Upper lobe of left lung (tissue), 6 donors: ENCODE measurements at places on chromosomes 11 and 22.

GRCh38 chr22:27581688-27582087 lies 219.9 kb downstream of the MN1 start:
- no peak for DNase-seq

GRCh38 chr11:131491503-131491902 lies 121.1 kb downstream of the NTM start:
- DNase-seq = no peak

GRCh38 chr22:32951807-32952153 lies 106.4 kb downstream of the SYN3 start:
- no peak for DNase-seq

DNA sequence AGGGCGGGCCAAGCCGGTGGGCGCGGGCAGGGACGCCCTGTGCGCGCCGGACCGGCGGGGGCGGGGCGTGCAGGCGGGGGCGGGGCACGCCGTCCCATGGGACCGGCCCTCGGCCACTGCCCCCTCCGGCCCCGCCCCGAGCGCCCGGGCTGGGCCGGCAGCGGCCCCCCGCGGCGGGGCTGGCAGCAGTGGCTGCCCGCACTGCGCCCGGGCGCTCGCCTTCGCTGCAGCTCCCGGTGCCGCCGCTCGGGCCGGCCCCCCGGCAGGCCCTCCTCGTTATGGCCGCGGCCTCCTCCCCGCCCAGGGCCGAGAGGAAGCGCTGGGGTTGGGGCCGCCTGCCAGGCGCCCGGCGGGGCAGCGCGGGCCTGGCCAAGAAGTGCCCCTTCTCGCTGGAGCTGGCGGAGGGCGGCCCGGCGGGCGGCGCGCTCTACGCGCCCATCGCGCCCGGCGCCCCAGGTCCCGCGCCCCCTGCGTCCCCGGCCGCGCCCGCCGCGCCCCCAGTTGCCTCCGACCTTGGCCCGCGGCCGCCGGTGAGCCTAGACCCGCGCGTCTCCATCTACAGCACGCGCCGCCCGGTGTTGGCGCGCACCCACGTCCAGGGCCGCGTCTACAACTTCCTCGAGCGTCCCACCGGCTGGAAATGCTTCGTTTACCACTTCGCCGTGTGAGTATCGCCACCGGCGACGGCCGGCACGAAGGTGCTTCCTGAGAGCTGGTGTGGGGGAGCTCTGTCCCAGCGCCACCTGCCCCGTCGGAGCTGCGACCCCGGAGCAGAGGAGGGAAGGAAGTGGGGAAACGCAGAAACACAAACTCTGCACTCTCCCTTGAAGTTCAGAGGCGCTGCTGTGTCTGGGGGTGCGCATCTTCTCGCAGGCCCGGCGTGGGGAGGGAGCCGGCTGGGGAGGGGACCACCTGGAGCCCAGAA lies at the start of gene KCNQ1:
Gene KCNQ1, plus strand, starts transcription at position 188 of the 925 bp plus-strand sequence. Its CDS starts 91 bp downstream, at position 279.
- peak; percentile 96 for DNase-seq

DNA sequence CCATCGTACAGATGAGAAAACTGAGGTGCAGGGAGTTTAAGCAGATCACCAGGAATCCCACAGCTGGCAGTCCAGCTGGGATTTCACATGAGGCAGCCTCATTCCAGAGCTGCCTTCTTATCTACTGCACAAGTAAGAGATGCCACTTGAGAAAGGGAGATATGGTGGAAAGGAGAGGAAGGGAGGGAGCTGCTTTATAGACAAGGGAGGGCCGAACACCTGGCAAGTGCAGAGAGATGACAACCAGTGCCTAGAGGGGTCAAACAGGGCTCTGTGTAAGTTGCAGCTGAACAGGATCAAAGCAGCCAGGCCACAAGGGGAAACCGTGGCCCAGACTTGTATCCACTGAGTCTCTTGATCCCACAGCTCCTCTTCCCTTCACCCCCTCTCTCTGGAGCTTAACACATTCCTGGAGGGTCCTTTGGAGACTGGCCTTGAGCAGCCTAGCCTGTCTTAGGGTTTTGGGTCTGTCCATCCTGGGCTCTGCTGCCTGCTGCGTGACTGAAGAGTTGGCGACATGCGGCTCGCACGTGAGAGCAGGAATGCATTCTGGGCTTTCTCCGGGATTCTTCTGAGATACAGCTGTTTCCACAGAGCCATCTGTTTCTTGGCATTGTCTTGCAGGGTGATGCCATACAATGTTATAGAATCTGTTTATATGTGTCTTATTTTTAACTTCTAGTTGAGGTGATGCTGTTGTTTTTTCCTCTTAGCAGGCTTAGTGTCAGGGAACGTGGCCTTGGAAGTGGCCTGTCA lies 268.5 kb upstream of the SYN3 start:
- no peak for DNase-seq

GRCh38 chr11:87263264-87263838 lies 225.6 kb downstream of the TMEM135 start:
- no peak for DNase-seq

DNA sequence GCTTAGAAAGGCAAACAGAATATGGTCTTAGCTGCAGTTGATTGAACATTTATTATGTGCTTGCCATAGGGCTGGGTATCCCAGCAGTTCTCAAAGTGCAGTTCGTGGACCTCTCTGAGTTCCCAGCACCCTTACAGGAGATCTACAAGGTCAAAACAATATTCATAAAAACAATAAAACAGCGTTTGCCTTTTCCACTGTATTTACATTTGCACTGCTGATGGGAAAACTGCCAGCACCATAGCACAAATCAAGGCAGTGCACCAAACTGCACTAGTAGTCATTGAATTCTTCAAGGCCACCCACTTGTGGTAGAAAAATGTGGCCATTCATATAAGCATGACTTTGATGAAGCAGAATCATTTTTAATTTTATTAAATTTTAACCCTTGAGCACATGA lies 128.1 kb downstream of the CCDC34 start:
- no peak for DNase-seq

DNA sequence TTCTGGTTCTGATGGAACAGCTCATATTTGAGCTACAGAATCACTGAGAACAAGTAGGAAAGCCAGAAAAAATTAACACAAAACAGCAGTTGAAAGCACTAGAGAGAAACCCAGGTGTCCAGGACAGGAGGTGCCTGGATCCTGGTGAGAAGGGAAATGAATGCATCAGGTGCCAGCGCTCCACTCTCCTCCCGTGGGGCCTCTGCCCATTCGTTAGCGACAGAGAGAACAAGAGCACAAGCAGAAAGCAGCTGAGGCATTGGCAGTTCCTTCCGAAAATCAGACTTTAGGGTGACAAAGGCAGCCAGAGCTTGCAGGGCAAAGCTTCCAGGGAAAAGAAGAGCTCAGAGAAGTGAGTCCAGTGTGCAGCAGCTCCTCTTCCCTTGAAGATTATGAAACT lies 20.0 kb upstream of the KRTAP5-7 start:
- no peak for DNase-seq

DNA sequence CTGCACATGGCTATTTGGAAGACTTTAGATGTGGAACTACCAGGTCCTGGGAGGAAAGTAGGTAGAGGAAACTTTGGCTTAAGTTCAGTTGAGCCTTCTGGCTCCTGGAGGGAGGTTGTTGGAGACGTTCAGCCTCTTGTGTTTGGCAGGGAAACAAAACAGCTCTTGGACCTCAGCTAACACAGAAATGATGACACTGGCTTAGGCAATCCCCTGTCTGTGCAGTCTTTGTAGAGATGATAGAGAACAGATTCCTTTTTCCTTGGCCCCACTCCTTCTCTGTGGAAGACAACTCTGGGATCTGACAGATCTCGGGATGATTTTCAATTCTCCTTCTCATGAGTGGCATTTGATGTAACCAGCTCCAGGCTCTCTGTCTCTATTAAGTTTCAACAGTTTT lies 428.5 kb downstream of the TMEM135 start:
- DNase-seq = no peak

DNA sequence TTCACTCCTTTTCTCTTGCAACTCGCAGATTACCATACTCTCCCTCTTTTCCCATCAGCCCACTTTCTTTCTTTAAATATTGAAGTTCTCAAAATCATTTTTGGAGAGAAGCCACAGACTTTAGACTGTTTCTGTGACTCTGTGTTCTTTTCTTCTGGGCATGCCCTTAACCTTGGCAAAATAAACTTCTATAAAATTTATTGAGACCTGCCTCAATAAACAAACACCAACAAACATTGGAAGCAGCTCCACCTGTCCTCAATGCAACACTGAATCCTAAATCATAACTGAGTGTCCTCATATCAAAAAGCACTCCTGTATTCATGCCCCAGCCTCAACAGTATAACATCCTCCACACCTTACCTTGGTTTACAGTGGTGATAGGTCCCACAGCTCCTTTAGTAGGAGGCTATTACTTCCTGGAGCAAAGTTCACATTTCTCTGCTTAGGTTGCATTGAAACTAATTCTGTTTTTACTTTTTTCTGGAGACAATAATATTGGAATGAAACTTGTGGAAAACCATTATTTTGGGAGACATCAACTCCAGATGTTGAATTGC lies 320.0 kb upstream of the LRRC4C start:
- DNase-seq = no peak

DNA sequence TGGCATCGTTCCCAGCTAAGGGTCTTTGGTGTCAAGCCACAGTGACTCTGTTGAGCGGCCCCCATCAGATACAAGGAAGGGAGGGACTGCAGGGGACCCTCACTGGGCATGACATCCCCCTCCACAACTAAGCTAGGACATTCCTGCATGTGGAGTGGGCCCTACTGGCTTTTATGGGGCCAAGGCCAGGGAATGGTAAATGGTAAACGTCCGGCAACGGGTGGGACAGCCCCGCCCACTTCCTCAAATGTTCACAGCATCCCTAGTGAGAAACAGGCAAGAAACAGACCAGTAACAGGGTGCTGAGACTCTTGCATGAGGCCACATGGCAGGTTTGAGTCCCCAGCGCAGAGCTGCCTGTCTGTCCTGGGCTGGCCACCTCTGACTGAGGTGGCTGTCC lies 4.4 kb downstream of the TMPRSS6 start:
- no peak for DNase-seq

DNA sequence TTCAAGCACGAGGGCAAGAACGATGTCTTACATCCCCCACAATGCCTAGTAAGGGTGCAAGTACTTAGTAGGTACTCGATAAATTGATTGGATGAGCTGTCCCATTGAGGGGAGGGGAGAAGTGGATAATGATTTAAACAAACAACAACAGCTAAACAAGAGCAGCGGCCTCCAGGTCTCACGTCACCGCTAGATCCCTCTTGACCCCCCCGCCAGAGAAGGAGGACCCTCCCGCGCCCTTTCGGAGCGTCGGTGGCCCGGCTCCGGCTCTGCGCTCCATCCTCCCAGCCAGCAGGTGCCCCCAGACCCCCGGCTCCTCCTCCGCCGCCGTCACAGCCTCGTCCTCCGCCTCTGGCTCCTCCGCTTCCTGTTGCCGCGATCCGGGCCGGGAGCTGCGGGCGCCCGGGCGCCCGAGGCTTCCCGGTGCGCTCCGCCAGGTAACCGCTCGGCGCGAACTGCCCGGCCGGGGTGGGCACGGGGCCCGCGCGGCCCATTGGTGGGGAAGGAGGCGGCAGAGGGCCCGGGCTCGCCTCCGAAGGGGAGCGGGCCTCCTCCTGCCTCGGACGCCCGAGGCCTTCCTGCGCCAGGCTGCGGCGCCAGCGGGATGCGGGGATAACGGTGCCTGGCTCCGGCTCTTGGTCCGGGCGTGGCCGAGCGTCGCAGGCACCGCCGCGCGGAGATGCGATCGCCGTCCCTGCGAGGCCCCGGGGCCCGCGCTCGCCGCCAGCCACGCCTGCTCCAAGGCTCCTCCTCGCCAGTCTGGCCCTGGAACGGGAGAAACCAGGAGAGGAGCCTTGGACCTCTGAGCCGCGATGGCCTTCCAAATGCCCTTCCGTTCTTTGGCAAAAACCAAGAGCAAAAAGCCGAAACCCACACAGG lies at the start of gene TLCD5:
Gene TLCD5, plus strand, starts transcription at position 368 of the 879 bp plus-strand sequence. CDS start 2,143 bp downstream, outside the sequence.
- peak; percentile 92 for DNase-seq
